Stimulated activated naive CD4-positive, alpha-beta T cell (primary cell): ENCODE measurements at places on chromosomes 4 and X.
A peak's percentile ranks its signal among the peaks of the same experiment; 100 is the strongest.

GRCh38 chr4:37812713-37813112 is 13.8 kb upstream of the PGM2 start:
- no peak for DNase-seq

DNA sequence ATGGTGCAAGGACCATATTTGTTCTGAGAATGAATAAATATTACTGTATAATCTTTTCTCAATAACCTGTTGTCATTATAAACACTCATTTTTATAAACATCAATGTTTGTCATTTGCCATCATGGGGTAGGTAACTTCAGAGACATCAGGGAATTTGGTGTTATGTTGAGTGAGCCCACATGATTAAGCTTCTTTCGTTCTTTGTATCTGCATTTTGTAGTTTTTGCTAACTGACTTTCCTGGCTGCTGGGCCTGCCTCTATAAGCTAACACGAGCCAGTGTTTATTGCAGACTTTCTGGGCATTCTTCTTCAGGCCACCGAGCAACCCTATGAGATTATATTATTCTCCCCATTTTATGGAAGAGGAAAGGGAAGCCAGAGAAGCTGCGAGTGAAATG is 48.8 kb upstream of the MTMR1 start:
- no peak for DNase-seq

- peak; percentile 46 for DNase-seq
Measured at GRCh38 chr4:88818631-88819470, 121.2 kb upstream of the NAP1L5 start.

DNA sequence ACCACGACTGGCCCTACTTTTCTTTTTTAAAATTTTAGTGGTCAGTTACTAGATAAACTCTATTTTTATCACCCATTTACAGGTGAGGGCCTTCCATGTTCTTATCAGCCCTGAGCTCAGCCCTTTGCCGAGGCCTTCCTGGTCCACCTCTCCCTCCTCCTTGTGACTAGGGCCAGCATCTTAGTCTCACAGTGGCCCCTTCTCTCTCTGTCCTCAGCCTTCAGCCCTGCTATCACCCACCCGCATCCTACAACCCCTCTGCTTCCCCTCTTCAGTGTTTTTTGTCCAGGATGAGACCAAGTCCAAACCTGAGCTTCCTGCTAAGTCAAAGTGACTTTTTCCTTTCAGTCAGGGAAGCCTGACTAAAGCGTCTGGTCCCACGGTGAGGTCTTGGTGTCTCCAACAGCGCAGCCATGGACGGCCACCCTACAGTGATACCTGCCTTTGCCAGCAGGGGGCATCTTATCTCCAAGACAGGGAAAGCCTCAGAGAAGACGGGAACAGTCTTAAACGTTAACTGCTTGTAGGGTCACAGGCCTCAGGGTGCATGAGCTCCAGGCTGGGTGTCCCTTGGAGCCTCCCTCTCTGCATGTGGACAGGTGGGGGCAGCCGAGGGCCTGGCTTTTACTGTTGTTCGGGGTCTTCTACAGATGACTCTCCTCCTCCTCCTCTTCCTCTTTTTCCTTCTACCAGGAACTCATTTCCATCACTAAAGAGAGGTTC is 11.7 kb upstream of the GAGE10 start:
- DNase-seq: peak; percentile 72

DNA sequence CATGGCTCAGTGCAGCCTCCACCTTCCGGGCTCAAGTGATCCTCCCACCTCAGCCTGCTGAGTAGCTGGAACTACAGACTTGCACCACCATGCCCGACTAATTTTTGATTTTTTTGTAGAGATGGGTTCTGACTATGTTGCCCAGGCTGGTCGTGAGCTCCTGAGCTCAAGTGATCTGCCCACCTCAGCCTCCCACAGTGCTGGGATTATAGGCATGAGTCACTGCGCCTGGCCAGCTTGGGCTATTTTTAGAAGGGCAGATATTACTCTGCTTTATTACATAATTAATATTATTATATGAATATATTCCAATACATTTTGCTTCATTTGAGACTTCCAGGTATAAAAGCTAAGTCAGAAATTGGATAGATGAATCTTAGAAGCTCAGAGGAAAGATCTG is 143.7 kb upstream of the ANK2 start:
- DNase-seq: no peak

DNA sequence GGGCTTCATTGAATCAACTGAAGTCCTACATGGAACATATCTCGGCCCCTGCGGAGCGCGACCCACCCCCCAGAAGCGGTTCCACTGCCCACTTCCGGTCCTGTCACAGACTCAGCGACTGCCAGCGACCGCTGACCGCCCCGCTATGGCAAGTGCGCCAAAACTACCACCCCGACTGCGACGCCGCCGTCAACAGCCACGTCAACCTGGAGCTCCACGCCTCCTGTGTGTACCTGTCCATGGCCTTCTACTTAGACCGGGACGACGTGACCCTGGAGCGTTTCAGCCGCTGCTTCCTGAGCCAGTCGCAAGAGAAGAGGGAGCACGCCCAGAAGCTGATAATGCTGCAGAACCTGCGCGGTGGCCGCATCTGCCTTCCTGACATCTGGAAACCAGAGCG is 14.8 kb upstream of the FAM47A start:
- DNase-seq: no peak

DNA sequence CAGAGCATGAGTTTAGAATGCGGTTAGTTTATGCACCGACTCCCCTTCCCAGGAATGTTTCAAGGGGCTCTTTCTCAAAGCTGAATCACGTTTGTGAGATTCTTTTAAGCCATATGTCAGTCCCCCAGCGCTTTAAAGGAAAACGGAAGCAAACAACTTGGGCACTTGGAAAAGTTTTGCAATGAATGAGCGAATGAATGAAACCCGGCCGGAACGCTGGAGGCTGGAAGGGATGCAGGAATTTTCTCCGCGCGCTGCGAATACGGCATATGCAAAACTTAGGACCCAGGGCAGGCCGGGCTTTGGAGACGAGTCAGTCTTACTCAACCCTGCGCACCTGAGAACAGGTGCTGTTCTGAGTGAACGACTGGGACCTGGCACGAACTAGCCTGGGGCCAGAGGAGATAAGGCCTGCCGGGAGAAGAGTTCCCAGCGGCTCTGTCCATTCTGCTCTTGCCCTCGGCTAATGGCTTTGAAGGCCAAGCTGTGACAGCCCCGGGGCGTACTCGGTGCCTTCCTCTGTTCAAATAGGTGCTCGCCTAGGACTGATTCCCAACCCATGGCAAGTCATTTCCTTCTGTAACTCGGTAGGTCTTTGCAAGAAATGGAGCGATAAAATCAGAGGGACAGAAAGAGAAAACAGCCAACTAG is 743 bp upstream of the NRK start:
- no peak for DNase-seq

GRCh38 chr4:121913667-121914066 is 38.2 kb downstream of the TRPC3 start:
- no peak for DNase-seq

- no peak for DNase-seq
Measured at GRCh38 chr4:1379801-1380331, 26.4 kb downstream of the NKX1-1 start.

DNA sequence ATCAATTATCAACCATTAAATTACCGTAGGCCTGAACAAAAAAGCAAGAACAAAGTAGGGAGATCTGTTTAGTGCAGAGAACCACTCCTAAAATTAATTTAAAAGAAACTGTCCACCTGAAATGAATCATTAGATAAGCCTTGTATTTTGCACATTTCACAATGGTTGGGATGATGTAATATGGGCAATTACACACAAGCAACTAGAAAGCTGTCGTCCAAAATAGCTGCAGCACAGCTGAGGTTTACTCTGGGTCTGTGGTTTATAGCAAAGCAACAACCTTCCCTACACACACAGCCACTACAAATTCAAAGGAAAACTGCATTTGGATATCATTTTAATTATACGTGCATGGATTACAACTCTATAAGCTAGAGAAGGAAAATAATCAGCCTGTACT is 28.5 kb downstream of the PCDH19 start:
- no peak for DNase-seq

GRCh38 chr4:105895583-105896460 is 551 bp downstream of the NPNT start:
- no peak for DNase-seq

DNA sequence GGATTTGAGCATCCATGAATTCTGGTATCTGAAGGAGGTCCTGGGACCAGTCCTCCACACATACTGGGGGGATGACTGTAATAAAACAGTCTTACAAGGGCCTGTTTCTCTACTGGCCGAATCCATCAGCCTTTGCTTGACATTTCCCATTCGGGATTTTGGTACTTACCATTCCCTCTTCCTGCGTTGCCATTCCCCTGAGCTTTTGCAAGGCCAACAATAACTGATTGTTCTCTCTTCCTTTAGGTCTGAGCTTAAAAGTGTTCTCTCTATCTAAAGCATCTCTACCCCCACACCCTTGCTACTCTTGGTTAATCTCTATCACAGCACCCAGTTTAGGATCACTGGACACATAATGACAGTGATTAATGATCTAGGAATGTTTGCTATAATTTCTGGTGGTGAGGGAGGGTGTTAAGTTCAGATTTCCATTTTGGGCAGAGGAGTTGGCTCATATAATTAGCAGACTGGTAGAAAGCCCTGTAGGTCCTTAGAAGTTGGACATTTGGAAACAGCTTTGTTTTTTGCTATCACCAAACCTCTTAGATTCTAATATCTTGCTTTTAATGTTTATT is 29.4 kb downstream of the TMA16 start:
- DNase-seq: no peak

- DNase-seq: no peak
Measured at GRCh38 chr4:2908686-2909085, 54.5 kb downstream of the NOP14 start.

DNA sequence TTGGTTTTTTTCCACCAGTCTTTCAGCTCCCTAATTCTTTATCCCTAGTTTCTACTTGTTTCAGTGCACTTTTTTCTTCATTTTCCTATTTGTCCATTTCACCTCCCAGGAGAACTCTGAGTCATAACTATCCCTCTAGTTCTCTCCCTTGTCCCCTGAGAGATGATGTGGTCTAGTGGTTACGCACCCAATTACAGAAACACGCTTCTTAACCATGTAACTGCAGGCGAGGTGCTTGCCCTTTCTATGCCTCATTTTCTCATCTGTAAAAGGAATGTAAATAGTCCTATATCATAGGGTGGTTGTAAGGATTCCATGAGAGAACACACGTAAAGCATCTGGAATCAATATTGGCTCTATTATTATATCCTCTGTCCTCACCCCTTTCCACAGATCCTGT is 8.8 kb upstream of the GRPR start:
- DNase-seq: no peak

DNA sequence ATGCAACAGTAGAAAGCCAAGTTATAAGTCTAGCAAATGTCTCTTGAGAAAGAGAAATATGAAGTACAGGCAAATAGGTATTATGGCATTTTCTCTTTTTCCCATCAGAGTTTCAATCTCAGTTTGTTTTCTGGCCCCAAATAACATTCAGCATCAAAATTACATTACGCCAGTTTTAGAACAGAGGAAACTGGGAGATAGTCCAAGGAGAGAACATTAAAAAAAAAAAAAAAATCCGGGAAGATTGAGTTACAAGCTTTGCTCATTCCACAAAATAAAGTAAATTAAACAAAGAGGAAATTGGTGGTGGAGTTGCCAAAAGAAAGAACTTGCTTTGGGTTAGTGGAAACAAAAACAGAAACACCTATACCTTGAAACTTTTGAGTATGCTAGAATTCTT is 50.4 kb upstream of the IL13RA2 start:
- no peak for DNase-seq

- no peak for DNase-seq
Measured at GRCh38 chrX:137025930-137026329, 7.9 kb downstream of the GPR101 start.

- DNase-seq: no peak
Measured at GRCh38 chrX:9943420-9943819, 23.7 kb upstream of the CLDN34 start.

- no peak for DNase-seq
Measured at GRCh38 chrX:10582215-10582733, 38.1 kb downstream of the MID1 start.

- no peak for DNase-seq
Measured at GRCh38 chrX:109939498-109939897, 63.4 kb upstream of the TMEM164 start.

DNA sequence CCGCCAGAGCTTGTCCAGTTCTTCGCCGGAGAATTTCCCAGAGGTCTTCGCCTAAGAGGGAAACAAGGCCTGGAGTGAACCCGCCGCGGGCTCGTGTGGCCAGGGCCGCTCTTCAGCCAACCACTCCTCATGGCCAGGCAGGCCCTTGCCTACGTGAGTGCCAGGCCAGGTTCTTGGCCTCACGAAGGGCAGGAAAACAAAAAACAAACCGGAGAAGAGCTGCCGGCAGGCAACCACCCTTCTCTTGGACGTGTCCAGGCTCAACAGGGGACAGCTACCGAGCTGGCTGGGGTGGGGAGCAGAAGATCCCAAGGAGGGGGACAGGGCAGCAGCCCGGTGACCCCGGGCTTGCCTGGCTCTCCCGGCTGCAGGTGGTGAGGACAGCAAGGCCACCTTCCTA is 13.3 kb downstream of the LRPAP1 start:
- DNase-seq: no peak

DNA sequence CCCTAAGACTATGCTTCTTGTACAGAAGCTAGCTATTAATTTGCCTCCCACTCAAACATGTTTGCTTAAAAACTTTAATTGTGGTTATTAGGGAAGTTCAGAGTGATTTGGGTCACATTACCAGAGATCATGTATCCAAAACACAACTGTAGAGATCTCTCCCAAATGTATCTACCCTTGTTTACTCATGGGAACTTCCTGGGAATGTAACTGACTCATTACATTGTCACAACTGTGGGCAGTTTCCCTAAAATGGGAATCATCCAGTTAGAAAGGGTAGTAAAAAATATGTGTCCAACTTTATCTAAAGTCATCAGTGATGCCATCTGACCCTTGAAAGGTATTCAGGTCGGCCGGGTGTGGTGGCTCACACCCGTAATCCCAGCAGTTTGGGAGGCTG is 40.3 kb upstream of the GLRA3 start:
- DNase-seq: no peak

DNA sequence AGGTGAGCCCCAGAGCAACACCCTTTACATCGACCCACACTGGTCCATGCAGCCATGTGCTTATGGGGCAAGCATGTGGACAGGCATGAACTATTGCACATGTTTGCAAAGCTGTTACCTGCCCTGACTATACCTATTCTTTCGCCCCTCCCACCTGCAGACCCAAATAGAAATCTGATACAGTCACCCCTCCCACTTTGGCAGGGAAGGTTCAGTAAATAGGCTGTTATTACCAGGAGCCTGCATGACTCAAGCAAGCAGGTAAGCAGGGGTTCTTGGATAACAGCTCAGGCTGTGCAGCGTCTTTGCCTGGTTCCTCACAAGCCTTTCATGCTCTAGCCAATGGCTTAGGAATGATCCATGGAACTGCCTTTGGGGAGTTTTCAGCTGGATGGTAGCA is 122.7 kb upstream of the DIPK2B start:
- no peak for DNase-seq

DNA sequence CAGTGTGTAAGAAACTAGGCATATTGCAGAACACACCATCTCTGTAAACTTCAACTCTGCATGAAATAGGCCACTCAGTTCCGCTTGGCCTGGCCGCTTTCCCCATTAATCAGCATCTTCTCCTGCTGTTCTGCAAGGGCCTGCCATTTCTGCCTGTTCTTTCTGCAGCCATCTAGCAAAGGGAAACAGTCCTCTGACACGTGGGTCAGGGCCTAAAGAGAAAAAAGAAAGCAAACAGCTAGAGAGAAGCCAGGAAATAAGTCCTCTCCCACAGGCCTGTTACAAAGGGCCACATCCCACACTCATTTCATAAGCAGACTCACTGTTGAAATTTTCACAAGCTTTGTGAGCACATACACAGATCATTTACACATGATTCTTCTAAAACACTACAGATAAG is 130.1 kb downstream of the PDE5A start:
- DNase-seq: no peak

GRCh38 chr4:10872833-10873517 is 188.4 kb upstream of the CLNK start:
- no peak for DNase-seq
